NCI-H2107 (cell line): ENCODE measurements at places on chromosomes 7 and 10.

DNA sequence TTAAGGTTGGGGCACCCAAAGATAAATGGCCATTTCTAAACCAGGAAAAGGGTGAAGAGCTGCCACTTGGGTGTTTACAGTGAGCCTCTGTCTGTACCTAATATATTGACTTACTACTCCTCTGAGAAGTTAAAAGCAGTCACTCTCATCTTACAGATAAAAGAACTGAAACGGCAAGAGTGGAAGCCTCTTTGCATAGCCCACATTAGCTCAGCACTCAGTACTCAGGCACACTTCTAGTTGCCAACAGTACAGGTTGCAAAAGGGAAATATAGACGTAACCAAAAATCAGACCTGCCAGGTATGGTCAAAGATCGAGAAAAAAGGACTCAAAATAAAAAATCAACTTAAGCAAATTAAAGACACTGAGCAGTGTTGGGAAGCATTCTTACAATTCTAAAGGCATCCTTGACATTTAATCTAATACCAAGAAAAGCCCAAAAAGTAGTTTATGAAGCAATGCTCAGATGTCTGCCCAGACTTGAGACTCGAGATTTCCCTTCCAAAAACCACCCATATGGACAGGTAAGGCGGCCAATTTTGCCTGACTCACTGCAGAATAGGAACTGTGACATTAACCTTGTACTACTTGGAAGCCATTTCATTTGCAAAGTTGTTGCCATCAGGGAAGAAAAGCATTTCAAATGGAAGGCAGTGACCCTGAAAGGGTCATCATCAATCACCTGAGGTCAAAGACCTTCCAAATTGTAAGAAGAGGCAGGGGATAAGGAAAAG is 139.3 kb downstream of the SLC25A13 start:
- DNase-seq, result no peak

- DNase-seq, result no peak
These were observed 11.3 kb downstream of the INPP5F start for GRCh38 chr10:119737039-119737663.

GRCh38 chr10:14365266-14365665 is 34.5 kb upstream of the FRMD4A start:
- no peak for DNase-seq

DNA sequence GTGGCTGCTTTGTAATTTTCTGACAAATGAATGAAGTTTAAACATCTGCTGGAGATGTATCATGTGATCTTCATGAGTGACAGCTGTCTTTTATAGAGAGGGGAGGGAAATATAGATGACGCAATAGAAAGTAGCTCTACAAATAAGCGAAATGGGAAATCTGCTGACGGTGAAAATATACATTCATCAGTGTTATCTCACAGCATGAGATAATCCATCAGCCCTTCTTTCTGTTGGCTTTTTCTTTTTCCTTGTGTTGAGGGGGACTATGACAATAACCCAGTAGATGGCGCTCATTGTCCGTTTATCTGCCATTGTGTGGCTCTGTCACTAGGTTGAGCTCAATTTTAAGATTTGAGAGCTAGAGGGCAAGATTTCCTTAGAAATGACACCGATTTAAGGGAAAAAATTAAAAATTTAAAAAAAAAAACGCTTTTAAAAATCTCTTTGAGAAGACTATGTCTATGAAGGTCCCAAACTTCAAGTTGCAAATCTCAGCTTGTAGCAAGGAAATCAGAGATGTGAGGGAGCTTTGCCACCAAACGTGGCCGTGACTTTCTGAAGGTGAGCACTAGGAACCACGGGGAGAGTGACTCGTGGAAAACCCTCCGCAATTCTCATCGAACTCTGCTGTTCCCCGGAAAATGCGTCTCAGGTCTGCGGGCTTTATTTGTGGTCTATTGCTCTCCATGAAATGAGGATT is 114.6 kb upstream of the SFMBT2 start:
- DNase-seq, result peak; percentile 13

DNA sequence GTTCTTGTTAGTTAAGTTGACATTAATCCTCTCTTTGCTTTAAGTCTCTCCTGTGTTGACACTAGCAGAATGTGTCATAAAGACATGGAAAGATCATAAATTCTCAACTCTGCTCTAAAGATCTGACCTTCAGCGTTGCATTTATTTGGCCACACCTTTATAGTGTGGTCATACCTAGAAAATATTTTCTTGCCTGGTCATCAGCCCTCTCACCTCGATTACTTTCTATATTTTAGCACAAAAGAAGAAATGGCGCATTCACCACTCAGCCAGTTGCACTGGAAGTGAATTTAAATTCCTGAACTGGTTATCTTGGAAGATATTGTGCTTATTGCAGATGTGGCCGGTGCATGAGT is 96.7 kb upstream of the PDCD4 start:
- DNase-seq, result no peak

DNA sequence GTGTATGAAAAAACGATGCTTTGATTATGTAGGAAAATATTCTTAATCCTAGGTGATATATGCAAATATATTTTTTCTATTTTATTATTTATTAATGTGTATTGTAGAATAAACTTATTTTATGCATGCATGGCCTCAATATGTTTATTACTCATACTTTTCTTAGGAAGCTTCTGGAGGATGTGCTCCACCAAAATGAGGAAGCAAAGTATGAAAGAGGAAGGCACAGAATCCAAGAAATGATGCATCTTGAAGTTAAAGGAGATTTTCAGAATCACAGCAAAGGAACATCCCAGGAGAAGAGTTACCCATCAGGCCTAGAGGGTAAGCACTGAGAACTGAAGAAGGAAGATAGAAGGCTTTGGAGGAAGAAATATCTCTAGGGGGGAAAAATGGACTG is 35.0 kb upstream of the MRPS16 start:
- DNase-seq, result no peak

DNA sequence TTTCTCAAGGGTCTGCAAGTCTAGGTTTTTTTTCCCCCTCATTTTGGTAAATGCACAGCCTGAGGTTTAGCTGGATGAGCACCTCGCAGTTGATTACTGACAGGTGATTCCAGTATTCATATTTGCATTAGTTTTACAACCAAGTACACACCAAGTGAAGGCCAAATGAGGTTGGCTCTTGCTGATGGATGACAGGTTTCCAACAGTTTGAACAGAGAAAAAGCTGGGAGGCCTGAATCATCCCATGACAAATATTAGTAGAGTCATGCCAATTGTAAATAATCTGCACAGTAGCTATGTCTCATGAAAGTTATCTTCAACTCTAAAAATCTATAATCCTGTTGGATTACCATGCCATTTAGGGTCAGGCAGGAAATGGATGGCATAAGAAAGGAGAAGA is 399.8 kb downstream of the HTR7 start:
- DNase-seq, result no peak

- DNase-seq, result peak; percentile 26
These were observed 842 bp downstream of the ZNF22 start for GRCh38 chr10:45001381-45002148.

DNA sequence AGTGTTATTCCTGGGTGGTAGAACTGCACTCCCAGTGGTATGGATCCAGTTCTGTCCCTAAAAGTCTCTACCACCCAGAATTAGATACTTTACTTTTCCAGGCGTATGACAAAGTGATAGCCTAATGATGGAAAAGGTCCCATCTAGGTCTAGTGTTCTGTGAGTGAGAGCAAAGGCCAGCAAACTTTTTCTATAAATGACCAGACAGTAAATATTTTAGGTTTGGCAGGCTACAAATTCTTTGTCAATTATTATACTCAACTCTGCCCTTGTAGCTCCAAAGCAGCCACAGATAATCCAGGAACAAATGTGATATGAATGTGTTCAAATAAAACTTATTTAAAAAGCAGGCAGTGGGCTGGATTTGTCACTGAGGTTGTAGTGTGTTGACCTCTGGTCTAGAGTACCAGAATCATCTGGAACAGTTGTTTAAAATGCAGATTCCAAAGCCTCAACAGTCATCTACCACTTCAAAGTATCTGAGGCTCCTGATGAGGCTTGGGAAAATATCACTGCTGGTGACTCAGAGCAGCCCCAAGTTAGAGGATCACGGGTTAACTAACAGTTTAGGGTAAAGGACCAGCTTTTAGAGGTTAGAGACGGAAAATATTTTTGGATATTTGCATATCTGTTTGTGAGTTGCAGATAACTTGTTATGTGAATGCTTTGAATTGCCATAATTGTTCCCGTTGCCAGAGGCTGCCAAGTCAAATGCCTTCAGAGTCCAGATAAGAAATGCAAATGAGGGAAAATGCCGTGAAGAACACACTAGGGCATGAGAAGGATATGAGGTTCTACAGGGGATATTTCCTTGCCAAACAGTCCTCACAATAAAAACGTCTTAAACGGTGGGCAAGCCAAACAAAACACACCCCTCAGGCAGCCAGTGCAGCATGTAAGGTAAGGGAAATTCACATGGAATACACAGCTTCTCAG is 19.4 kb downstream of the NRAP start:
- no peak for DNase-seq

DNA sequence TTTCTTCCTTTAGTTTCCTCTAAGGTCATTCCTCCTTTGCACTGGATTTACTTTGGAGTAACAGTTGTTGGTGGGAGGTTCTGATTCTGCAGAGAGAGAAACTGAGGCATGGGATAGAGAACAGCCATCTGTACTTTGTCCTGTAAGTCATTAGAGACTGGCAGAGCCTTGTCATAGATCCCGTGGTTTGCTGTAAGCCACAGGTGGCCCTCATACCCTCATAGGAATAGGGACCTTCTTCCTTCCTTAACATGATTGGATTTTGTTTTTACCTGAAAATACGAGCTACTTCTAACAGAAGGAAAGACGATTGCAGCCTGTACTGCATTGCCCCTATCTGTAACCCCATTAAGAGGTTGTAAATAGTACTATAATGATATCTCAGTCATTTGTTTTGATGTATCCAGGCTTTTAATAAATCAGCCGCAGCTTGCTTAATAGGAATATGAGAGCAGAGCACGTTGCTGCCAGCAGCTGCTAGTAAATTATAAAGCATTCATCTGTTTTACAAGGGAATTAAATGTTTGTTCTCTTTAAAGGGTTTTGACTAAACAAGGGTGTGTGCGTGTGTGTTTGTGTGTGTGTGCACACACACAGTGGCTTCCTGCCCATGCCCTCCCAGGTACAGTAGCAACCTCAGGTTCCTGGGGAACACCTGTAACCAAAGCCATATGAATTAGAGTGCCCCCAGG is 249.8 kb downstream of the AUTS2 start:
- DNase-seq, result peak; percentile 47

GRCh38 chr7:6181136-6181535 is 91.3 kb downstream of the CYTH3 start:
- no peak for DNase-seq

DNA sequence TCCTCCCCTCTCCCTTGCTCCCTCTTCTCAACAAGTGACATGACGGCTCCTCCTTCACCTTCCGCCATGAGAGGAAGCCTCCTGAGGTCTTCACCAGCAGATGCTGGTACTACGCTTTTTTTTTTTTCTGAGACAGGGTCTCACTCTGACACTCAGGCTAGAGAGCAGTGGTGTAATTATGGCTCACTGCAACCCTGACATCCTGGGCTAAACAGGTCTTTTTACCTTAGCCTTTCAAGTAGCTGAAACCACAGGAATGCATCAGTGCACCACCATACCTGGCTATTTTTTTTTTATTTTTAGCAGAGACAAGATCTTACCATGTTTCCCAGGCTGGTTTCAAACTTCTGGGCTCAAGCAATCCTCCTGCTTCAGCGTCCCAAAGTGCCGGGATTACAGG is 43.6 kb downstream of the MDH2 start:
- no peak for DNase-seq

- DNase-seq, result no peak
These were observed 17.2 kb downstream of the SH2B2 start for GRCh38 chr7:102303669-102304422.

GRCh38 chr7:85829817-85830432 is 643.1 kb upstream of the SEMA3D start:
- peak; percentile 33 for DNase-seq

DNA sequence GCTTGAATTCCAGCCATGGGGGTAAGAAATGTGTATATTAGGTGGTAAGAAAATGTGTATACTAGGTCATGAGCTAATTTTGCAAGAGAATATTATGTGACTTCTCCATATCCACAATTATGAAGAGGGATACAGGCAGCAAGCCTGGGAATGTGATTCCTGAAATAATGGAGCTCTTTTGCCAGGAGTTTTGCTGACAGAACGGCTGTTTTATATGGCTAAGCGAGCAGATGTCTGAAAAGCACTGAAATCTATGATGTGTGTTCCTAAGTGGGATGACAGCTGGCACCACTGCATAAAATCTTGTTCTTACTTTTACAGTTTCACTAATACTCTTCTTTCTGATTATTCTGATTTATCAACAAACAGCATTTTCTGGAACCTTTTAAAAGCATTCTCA is 386.0 kb upstream of the HPS1 start:
- no peak for DNase-seq

- DNase-seq, result no peak
These were observed 91.6 kb downstream of the PPP1R9A start for GRCh38 chr7:94999069-94999351.

DNA sequence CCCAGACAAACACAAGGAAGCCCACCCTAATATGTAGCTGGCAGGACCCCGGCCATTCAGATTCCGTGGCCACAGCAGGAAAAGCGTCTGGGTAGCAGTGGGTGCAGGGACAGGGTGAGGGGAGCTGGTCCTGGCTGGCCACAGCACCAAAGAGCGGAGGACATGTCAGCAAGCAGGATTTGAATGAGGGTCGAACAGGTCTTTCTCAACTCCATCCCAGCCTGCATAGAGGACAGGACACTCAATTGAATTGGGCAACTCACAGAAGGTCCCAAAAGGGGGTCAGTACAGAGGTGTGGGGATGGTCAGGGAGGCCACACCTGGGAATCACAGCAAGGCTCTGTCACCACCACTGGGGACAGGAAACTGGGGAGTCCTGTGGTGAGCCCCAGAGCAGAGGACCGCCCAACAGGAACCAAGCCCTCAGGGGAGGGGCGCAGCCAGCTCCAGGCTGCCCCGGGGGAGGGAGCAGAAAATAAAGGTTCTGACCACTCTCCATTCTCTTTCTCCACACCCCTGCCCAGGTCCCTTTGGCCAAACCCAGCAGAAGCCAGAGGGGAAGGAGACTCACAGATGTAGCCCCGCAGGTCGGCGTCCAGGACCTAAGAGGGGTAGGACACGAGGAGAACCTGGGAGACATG is 108.7 kb upstream of the PPP2R2D start:
- no peak for DNase-seq
